Activated T-helper 2 cell treated with anti-CD3 and anti-CD28 coated beads, Interferon-gamma antibody, Interleukin-2, Interleukin-4, amounts not matched to agents 10 μg/mL and 5 μg/mL and 100 μg/mL, durations not matched to agents 14 hours and 24 hours and 36 hours (primary cell): ENCODE measurements at places on chromosomes 6 and 20. TPM values are rescaled to one million over a fixed set of nuclear protein-coding genes. Genes with fewer than 3 reads are reported as not detected.

DNA sequence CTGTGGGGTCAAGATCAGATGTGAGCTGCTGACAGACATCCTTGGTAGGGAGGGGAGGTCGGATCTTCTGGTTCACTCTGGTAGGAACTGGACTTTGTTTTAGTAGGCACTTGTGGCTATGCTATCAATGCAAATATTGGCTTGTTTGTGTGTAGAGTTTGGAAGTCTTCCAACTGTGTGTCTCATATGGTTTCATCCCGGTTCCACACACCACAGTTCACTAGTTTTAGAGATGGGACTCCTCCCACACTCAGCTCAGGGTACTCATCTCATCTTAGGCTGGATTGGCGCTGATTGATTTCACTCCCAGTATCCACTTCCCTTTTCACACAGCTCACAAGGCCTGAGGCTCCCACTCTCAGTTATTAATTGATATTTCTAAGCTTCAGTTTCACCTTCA, 161.3 kb downstream of the THBS2 start:
- H3K27me3 ChIP-seq = no peaks in the 10 kb centered on the region
- H3K4me3 ChIP-seq = no peak overlapping the region
- DNase-seq = no peak
- H3K4me1 ChIP-seq = no peaks in the 10 kb centered on the region

Gene KCNG1
- 2.2 and 2.3 TPM in 2 replicates for total RNA-seq

DNA sequence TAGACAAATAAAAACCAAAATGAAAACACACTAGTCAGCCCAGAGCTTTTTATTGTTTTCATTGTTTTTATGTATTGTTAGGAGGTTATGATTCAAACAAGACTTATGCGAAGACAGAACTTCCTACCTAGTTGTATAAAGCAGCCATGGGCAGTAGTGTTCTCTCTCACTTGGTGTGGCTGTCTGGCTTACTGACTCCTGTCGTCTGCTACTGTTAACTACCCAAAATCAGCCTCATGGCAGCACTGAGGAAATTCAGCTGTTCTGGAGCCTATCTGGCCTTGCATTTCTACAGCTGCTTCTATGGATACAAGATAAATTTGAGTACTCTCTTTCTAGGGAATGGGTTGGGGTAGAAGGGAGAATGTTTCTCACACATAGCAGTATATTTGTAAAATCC, 20.4 kb downstream of the VTA1 start:
- peaks cover 27% of the 10 kb centered on the region for H3K36me3 ChIP-seq
- no peak overlapping the region for H3K27ac ChIP-seq
- H3K4me3 ChIP-seq = no peak overlapping the region
- no peaks in the 10 kb centered on the region for H3K27me3 ChIP-seq

GRCh38 chr6:148716811-148717210, 30.0 kb upstream of the UST start:
- H3K4me3 ChIP-seq = no peak overlapping the region
- peaks cover 3% of the 10 kb centered on the region for H3K36me3 ChIP-seq
- peaks cover 13% of the 10 kb centered on the region for H3K27me3 ChIP-seq
- H3K4me1 ChIP-seq = peaks cover 9% of the 10 kb centered on the region
- H3K27ac ChIP-seq = no peak overlapping the region

DNA sequence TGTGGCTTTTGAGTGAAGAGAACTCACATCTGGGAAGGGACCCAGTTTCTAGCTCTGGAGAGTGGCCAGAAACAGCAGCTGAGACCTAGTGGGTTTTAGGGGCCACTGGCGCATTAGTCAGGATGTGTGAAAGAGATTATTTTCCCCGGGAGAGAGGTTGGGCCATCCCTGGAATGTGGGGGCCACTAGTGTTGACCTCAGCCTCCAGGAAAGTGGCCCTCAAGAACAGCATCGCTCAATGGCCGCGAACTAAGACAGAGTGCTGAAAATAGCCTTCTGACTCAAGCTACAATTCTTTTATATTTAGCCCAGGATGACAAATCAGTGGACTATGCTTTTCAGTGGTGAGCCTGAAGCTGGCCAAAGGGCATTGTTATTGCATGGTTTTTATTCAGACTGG, 210.4 kb upstream of the RNF24 start:
- DNase-seq = no peak
- no peak overlapping the region for H3K4me3 ChIP-seq
- no peaks in the 10 kb centered on the region for H3K36me3 ChIP-seq
- H3K27ac ChIP-seq = no peak overlapping the region
- H3K4me1 ChIP-seq = peaks cover 13% of the 10 kb centered on the region
- peaks cover 32% of the 10 kb centered on the region for H3K27me3 ChIP-seq

Gene THBS2
- not detected in 2 replicates for total RNA-seq
